ENCODE measurements at places on chromosomes 12 and 14.

DNA sequence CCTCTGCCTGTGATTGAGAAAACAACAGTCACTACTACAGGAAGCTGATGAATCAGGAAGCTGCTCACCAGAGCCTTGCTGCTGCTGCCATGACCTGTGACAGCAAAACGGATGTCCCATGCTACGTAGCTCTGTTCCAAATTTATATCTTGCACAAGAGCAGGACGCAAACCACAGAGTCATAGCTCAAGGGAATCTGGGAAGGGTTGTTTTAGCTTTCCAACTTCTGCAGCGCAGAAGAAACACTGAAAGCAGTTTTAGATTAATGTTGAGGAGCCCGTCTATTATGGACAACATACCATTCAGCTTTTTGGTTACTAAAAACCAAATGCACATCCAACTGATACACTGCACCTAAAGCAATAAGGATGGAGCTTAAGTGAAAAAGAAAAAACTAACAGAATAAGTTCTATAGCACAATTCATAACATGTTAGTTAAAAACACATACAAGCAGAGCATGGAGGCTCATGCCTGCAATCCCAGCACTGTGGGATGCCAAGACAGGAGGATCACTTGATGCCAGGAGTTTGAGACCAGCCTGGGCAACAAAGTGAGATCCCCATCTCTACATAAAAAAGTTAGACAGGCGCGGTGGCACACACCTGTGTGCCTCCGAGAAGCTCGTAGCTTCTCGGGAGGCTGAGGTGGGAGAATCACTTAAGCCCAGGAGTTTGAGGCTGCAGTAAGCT lies 1.7 kb upstream of the ANKRD33 start:
- peak; percentile 62 for DNase-seq

DNA sequence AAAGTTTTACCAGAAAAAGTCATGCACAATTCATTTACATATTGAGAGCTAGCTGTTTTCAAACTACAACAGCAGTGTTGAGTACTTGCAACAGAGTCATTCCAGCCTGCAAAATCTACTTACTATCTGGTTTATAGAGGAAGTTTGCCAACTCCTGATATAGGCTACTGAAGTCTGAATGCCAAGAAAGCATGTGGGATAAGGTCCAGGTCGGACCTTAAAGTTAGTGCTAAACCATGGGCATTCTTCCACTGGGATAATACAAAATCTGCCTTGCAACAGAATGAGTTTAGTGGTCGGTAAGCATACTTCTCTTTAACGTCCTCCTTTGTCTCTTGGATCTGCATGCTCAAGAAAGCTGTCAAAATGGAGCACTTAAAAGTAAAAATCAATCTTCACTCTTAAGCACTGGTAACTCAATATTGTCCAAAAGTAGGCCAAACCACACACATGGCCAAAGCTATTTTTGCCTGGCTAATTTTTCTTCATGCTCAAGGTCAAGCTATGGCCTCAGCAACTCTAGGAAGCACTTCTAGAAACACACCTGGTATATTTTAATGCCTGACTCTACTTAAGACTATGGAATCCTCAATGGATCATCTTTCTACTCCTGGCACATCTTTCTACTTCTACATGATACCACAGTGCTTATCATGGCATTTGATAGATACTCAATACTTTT lies 364.9 kb upstream of the KITLG start:
- DNase-seq, result no peak

DNA sequence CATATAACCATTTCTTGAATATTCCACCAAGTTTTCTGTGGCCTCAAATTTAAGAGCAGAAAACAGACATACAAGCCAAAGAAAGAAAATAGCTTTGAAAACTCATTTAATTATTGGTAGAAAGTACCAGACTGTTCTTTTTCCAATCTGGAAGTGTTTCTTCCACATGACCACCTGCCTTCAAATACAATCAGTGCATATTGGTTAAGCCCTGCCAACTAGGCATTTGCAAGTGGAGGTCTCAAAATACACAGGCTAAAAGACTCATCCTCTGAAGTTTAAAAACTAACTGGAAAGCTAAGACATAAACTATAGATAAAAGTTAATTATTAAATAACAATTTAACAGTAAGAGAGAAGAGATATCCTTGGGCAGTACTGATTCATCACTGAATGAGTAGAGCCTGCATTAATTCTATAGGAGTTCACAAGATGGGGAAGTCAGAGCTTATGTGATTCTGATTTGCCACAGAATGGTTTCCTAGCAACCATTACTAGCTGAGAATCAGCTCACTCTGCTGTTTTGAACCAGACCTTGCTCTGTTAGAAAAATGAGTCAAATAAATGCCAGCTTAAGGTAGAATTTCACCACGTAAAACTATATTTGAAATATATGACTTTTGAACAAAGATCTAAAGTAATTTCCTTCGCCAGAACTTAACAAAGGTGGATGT lies 433.8 kb downstream of the FUT8 start:
- DNase-seq, result peak; percentile 27

- DNase-seq, result no peak
These were observed 205.9 kb downstream of the KIF21A start for GRCh38 chr12:39237004-39237403.

DNA sequence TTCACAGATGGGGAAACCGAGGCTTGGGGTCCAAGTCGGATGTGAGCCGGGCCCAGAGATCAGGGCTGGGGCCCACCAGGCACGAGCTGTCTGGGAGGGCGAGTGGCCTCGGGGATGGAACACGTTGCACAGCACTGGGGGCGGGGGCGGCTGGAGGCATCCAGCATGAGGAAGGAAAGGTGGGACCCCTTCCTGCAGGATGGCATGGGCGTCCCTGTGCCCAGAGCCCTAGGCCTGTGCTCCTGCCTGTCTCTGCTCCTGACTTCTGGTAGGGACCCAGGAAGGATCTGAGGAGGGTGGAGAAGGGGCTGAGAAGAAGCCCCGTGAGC lies 183.4 kb downstream of the KIF26A start:
- no peak for DNase-seq

GRCh38 chr12:120259418-120260202 lies 5.9 kb downstream of the PXN start:
- DNase-seq, result no peak

DNA sequence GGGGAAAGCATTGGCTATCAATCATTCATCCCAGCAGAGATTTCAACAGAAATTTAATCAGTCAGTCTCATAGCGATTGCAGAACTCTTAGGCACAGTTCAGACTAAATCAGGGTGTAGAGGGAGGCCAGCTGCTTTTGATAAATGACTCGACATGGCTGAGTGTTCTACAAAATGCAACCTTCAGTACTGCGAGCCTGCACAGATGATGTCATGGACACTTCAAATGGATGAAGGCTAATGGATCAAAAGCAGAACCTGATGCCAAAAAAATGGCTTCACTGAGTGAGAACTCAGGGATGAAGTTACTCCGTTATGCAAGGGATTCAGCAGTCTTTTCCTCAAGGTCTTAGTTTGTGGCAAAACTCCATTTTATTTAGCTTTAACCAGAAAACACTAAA lies 167.3 kb downstream of the DACT1 start:
- no peak for DNase-seq

- DNase-seq, result no peak
These were observed 107.9 kb downstream of the PTPRQ start for GRCh38 chr12:80551897-80552296.

- no peak for DNase-seq
These were observed 7.3 kb upstream of the MGP start for GRCh38 chr12:14892726-14893505.

GRCh38 chr12:64061868-64062375 lies 160.2 kb downstream of the KICS2 start:
- DNase-seq, result no peak

- DNase-seq, result no peak
These were observed 636 bp upstream of the IFNG-AS1 start for GRCh38 chr12:67988601-67989021.

GRCh38 chr14:47442211-47442610 lies 233.2 kb downstream of the MDGA2 start:
- no peak for DNase-seq

- DNase-seq, result no peak
These were observed 22.9 kb downstream of the DICER1 start for GRCh38 chr14:95134304-95134933.

GRCh38 chr14:100771121-100771800 lies 44.6 kb downstream of the DLK1 start:
- DNase-seq, result no peak

GRCh38 chr14:99986396-99986795 lies 78.8 kb upstream of the EVL start:
- DNase-seq, result no peak

DNA sequence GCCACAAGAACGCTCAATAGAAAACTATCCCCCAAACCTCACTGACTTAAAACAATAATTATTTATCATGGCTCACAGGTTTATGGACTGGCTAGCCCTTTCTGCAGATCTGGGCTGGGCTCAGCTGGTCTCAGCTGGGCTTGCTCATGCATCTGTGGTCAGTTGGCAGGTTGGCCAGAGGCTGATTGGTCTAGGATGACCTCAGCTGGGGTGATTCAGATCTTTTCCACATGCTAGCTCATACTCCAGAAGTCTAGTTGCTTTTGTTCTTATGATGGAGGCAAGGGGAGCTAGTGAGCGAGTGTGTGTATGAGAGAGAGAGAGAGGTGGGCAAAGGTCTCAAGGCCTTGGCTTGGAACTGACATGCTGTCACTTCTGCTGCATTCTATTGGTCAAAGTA lies 181.2 kb upstream of the NRXN3 start:
- DNase-seq, result no peak

- no peak for DNase-seq
These were observed 488.8 kb downstream of the BCAT1 start for GRCh38 chr12:24460099-24460498.

DNA sequence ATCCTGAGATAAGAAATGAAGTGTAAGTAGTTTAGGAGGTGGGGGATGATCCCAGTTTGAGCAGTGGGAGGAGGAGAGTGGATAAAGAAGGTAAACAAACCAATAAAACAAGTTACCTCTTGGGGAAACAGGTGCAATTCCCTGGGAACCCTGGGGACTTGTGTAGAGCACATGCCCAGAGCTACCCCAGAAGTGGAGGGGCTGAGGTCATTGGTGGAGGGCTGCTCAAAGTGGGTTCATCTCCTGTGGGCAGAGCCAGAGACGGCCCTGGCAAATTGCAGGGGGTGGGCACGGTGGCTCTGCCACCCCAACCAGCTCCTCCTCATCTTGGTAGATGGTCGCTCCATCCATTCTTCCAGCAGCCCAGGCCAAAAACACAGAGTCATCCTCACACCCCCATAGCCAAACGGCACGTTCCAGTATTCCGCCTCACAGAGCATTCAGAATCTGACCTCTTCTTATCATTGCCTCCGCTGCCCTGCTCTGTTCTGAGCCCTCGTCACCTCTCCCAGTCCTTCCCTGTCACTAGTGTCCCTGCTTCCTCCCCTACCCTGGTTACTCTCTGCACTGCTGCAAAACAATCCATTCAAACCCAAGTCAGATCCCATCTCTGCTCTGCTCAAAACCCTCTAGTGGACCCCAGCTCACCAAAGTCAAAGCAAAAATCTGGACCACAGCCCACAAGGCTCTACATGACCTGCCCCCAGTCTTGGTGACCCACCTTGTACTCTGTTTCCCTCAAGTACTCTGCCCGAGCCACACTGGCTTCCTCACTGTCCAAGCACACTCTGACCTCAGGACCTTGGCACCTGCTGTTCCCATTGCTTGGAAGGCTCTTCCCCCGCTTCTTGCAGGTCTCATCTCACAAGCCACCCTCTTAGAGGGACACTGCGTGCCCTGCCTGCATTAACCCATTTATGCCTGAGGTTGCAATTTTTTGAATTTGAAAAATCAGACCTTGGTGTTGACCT lies 5.5 kb downstream of the CYP46A1 start:
- no peak for DNase-seq

GRCh38 chr12:49905718-49906314 lies 2.1 kb upstream of the FAIM2 start:
- no peak for DNase-seq

- DNase-seq, result no peak
These were observed 42.9 kb upstream of the VRK1 start for GRCh38 chr14:96754162-96754844.

- DNase-seq, result no peak
These were observed 40.0 kb upstream of the CTDSP2 start for GRCh38 chr12:57886542-57886941.

- DNase-seq, result no peak
These were observed 178.9 kb upstream of the NRXN3 start for GRCh38 chr14:77991128-77991772.

- no peak for DNase-seq
These were observed 16.5 kb upstream of the OR6J1 start for GRCh38 chr14:22660654-22661053.

DNA sequence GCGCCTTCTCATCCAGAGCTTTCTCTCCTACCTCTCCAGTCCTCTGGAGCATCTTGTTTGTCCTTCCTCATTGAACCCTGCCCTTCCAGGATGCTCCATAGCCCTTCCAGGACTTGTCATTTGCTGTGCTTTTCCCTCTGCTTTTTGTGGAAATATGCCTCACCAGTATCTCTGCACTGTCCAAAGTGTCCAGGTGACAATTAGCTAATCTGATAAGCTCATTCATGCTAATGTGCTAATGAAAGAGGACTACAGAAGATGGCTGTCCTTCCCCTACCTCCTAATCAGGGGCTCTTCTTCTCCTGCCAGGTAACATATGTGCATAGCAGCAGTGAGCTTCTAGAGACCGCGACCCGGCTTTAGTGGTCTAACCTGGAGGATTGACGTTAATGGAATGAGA lies 58.4 kb upstream of the OTX2 start:
- no peak for DNase-seq

GRCh38 chr14:74401504-74402241 lies 24.3 kb downstream of the SYNDIG1L start:
- peak; percentile 63 for DNase-seq

DNA sequence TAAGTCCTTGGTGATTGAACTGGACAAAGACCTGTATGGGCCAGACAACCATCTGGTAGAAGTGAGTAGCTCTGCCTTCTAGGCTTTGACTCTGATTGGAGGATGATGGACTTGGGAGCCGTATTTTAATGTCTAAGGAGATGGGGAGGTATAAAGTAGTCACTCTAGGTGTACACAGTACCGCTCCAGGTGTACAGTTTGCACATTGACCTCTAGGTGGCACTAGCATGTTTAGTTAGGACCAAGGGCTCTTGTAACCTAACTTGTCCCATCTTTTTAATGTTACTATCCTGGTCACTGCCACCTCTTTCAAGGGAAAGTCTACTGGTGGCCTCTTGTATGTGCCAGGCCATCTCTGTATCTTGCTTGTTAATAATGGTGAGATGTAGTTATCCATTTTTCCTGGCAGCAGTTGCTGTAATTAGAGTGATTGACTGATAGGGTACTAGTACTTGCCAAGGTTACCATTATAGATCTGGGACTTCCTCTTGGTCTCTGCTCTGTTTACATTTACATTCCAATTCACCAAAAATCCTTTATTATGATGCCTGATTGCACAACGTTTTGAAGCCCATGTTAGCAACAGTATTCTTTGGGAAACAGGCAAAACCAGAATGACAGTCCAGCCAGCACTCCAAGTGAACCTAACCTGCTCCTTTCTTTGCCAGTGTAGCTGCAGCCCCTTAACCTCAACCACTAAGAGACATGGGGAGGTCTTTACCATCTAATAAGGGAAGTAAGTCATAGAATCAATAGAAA lies 3.6 kb downstream of the SMARCD1 start:
- DNase-seq, result peak; percentile 67

- no peak for DNase-seq
These were observed 23.6 kb downstream of the BDKRB1 start for GRCh38 chr14:96279564-96279963.
